ENCODE measurements at places on chromosomes 7 and 10.

DNA sequence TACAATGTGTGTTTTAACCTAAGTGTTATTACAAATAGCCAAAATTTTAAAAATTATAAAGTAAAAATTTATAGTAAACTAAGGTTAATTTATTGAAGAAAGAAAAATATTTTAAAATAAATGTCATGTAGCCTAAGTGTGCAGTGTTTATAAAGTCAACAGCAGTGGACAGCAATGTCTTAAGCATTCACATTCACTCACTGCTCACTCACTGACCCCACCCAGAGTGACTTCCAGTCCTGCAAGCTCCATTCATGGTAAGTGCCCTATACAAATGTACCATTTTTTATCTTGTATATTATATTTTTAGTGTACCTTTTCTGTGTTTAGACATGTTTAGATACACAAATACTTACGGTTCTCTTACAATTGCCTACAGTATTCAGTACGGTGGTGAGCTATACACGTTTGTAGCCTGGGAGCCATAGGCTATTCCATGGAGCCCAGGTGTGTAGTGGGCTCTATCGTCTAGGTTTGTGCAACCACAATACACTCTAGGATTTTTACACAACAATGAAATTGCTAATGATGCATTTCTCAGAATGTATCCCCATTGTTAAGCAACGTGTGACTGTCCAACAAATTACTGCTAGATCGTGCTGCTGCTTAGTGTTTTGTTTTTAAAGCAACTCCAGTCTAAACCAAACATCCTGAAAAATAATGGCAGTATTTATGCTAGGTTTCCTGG is 108.9 kb upstream of the NAMPT start:
- no peak for DNase-seq

- DNase-seq = no peak
Observed at GRCh38 chr10:60270426-60270825, 119.2 kb downstream of the ANK3 start.

- no peak for DNase-seq
Observed at GRCh38 chr7:150942591-150943452, 35.3 kb downstream of the KCNH2 start.

DNA sequence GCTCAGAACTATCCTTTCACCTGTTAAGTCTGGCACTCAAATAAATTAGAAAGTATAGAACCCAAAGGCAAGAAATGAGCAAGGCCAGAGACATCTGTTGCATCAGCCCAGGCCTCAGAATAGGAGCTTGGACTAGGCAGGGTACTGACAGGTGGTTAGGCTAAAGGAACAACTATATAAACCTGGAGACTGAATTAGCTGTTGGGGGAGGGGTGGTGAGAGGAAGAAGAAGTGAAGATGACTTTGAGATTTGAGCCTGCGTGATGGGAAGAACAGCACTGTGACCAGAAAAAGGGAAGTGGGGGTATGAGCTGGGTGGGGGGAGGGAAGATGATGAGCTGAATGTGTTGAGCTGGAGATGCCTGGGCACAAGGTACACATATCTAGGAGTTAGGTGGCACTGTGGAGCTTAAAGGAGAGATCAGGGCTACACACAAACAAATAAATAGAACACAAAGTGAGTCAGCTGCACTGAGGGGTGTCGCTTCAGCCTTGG is 244.7 kb downstream of the PTEN start:
- no peak for DNase-seq

DNA sequence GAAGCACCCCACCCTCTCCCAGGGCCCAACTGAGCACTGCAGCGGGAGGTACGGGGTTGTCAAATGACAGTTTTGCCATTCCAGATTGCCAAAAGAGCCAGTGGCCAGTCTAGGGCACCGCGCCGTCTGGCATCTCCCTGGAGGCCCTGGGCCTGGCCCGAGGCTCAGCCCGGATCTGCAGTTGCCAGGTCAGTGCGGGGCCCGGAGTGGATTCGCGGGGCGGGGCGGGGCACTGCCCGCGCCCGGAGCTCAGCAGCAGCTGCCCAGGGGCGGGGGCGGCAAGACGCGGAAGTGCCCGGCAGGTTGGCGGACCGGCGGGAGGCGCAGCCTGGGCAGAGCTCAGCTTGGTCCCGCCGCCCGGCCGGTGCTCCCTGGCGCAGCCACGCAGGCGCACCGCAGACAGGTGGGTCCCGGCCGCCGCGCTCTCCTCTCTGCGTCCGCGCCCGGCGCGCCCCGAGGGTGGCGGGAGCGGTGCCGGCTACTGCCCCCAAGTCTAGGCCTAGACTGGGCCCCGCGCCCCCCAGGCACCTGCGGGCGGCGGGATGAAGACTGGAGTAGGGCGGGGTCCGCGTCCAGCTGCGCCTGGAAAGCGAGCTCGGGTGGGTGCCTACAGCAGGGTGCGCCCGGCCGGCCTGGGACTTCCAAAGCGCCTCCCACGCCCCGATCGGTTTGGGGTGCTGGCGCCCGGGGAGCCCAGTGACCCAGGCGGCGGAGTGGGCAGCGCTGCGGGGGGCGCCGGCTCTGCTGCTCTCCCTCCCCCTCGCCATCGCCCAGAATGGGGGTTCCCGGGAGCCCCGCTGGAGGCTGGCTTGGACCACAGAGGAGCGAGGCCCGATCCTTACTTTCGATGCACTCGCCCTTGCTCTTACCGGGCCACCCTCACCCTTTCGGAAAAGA is at the start of gene IRF5:
Gene IRF5, plus strand, starts transcription at position 281 of the 897 bp plus-strand sequence. CDS start 4,155 bp downstream, outside the sequence.
- DNase-seq = no peak

DNA sequence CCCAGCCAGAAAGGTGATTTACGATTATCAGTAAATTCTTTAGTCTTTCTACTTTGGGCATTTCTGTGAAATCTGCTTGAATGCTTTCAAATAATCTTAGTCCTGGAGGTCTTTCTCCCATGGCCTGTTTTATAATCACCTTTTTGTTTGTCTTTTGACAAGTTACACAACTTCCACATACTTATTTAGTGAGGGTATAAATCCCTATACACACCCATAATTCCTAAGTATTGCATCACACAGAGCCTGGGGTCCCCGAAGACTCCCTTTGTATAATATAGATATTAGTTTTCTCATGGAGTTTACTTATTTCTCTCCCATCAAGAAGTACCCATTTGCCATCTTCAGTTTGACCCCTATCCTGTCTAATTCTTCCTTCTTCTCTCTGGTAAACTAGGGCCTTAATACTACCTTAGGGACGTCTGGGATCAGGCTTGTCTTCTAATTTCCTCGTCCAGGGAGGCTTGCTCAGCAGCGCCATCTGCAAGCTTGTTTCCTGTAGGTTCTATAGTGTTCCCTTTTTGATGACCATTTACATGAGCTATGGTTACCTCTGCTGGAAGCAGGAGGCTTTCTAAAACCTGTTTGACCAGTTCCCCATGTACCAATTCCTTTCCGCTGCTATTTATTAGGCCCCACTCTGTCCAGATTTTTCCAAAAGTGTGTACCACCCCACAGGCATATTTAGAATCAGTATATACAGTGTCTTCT is 8.1 kb downstream of the DNAH11 start:
- no peak for DNase-seq

- no peak for DNase-seq
Observed at GRCh38 chr7:68432585-68432984, 1165.7 kb upstream of the AUTS2 start.

DNA sequence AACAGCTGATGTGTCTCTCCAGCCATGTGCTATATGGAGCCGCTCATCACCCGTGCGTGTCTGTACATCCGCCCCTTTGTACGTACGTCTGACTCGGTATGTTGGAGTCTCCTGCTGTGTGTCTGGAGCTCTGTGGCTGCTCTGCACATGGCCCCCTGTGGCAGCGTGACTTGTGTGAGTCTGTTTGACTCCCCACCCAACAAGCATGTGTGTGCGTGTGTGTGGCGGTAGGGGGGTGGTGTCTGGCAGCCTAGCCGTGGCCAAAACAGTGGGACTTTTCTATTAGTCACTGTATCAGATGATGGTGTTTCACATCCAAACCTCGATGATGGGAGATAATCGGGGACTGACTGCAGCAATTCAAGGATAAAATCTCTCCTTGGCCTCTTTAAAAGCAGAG is 94.1 kb downstream of the COL13A1 start:
- DNase-seq = no peak

GRCh38 chr7:99617192-99617781 is 541 bp downstream of the ZSCAN25 start:
- DNase-seq = no peak

- DNase-seq = no peak
Observed at GRCh38 chr10:133028158-133028557, 59.6 kb upstream of the ADGRA1 start.

DNA sequence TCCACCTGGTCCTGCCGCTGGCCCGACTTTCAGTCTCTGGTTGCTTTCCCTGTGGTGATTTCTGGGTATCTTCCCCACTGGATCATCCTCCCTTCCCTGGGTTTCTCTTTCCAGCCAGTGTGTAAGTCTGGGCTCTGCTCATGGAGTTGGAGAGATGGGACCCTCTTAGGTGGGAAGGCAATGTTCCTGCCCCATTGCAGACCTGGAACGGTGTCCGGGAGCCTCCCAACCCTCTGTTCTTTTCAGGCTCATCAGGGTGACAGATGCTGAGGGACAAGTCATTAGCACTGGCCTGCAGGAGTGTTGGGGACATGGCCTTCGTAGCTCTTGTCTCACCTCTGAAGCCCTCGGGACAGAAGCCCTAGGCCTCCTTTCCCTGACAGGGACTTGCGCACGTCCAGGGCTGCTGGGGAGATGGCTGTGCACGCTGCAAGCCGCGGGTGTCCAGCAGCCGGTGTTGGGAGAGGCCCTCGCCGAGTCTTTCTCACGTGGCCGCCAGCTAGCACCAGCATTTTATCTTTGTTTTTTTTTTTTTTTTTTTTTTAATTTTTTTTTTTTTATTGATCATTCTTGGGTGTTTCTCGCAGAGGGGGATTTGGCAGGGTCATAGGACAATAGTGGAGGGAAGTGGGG is 17.2 kb downstream of the ZNF783 start:
- no peak for DNase-seq

DNA sequence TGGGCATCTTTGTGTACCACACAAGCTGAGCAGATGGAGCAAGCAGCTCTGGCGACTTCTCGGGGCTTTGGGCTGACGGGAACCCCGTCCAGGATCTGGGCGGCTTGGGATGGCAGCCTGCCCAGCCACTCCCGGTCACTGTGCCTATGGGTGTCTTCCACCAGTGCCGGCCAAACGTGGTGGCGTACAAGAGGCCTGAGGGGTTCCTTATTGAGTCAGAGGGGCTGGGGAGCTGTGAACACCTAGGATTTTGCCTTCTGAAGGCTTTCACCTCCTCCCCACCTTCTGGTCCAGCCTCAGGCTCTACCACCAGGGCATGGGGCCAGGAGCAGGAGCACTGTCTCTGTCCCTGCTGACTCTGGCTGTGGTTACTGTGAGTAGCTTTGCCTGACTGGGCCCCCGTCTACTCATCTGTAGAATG is 71.8 kb upstream of the PPIF start:
- no peak for DNase-seq

GRCh38 chr10:22477334-22478287 is 132.3 kb downstream of the SPAG6 start:
- DNase-seq = no peak

GRCh38 chr7:70775570-70776156 is 356.3 kb upstream of the GALNT17 start:
- DNase-seq = no peak

DNA sequence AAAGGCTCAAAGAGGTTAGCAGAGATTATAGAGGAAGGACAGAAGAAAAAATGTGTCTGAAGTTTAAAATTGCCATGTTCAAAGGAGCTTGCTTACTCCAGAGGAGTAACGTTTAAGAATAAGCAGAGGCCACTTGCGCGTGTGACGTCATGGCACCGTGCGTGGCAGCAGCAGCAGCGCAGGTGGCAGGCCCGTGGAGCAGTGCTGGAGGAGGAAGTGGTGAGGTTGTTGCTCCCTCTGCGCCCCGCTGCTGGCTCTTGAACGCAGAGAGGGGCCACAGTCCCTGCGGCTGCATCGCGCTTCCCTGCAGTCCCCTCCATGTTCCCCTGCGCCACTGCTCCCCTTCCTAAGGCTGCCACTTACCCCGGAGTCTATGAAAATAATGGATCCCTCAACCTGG is 37.5 kb downstream of the GDI2 start:
- DNase-seq = peak; percentile 66

DNA sequence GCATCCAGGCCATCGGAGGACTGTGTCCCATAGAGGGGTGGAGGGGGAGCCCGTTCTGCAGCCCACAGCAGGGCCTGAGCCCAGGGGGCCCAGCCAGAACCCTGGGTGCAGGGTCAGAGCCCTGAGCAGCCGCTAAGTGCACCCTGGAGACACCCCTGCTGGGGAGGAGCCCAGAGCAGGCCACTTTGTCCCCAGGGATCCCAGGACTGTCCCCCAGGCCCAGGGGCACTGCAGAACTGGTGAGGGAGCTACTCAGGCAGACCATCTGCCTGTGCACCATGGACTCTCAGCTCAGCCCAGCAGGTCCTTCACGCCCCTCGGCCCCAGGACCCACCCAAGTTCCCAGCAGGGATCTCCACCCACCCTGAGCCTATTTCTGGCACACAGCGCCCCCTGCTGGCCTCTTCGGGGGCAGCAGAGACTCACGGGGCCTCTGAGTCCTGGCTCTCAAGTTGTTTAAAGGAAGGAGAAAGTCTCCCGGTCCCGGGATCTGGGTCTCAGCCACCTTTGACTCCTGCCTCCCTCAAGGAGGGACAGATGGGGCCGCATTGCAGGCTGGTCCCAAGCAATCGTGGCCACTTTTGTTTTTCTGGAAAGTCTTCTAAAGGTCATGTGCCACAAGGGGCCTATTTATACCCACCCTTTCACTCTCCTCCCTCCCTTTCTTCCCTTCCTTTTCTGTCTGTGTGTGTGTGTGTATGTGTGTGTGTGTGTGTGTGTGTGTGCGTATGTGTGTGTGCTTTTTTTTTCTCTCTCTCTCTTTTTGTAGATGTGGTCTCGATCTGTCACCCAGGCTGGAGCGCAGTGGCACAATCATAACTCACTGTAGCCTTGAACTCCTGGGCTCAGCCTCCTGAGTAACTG is 90.3 kb downstream of the MYL10 start:
- peak; percentile 56 for DNase-seq

GRCh38 chr7:143012409-143012808 is 14.5 kb downstream of the OR9A2 start:
- no peak for DNase-seq

DNA sequence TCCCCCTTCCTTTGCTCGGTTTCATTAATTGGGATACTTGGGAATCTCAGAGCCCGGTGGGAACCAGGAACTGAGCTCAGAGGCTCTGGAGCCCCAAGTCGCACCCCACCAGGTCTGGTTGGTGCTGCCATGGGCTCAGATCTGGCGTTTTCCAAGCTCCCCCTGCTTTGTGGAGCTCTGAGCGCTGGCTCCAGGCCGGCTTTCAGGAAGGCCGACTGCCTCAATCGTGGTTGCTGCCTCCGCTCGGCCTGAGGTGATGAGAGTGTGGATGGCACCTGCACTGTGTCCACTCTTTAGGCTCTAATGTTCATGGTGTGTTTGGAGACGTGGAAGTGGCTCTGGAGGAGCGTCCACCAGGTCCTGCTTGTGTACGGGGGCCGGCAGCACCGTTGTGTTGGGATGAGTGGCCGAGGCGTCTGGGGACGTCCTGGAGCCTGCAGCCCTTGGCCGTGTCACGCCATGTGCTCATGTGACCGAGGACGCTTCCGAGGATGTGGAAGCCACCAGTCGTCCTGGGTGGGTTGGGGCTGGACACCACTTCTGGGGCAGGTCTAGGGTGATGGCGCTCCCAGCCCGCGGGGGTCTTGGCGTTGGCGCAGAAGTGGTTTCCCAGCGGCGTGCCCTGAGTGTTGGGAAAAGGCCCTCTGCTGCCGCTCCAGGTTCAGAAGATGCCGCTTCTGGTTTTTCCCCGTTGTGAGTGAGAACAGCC is 8.2 kb downstream of the INPP5A start:
- no peak for DNase-seq

GRCh38 chr10:57982091-57982490 is 285.6 kb downstream of the IPMK start:
- no peak for DNase-seq
